ENCODE measurements at places on chromosomes 5 and 9.
A peak's percentile ranks its signal among the peaks of the same experiment; 100 is the strongest.

- DNase-seq, result no peak
Measured at GRCh38 chr9:103167530-103167929, 172.4 kb downstream of the CYLC2 start.

GRCh38 chr5:16108418-16108817 is 71.2 kb downstream of the MARCHF11 start:
- DNase-seq, result no peak

GRCh38 chr9:136436055-136436634 is 3.5 kb downstream of the INPP5E start:
- no peak for DNase-seq

GRCh38 chr9:90055226-90055625 is 450.4 kb downstream of the GADD45G start:
- no peak for DNase-seq

DNA sequence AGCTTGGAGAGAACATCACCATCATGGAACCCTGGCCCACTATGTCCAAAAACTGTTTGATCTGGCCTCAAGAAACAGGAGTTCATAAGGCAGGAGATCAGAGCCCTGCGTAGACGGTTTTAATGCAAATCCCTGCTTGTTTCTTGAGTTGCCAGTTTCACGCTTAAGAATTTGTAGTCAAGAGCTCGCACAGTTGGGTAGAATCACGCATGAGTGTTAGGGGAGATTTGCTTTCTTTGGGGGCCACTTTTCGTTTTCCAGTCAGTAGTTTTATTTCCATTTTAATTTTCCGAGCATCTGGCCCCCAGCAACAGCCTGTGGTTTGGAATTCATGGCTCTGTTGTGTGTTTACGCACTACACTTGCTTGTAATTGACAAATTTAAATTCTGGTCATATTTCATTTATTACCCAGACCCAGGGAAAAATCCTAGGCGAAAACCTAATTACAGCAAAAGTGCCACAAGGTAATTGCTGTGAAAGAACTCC is 6.6 kb upstream of the C5orf58 start:
- no peak for DNase-seq

GRCh38 chr5:107486489-107486888 is 184.2 kb downstream of the EFNA5 start:
- DNase-seq, result no peak

DNA sequence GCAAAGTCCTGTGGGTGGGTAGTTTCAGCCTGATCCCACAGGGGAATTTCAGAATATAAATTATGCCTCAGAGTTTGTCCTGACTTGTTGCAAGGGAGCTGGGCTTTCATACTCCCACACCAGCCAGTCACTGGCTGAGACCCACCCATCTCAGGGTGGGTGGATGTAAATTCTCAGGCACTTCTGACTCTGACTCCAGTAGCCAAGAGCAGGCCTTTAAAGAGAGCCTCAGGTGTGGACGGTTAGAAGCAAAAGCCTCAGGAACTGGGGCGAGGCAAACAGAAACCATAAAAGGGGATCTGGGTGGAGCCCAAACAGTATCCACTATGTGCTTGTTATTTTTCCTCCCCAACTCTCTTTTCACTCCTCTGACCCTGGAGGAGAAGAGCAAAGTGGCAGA is 28.6 kb upstream of the FBXW11 start:
- DNase-seq, result no peak

GRCh38 chr9:107665057-107665456 is 175.5 kb upstream of the KLF4 start:
- no peak for DNase-seq

- no peak for DNase-seq
Measured at GRCh38 chr5:74517700-74518099, 122.8 kb downstream of the ENC1 start.

GRCh38 chr9:8371686-8372085 is 572.1 kb upstream of the DMAC1 start:
- no peak for DNase-seq

GRCh38 chr5:62647241-62647640 is 68.6 kb downstream of the LRRC70 start:
- no peak for DNase-seq

DNA sequence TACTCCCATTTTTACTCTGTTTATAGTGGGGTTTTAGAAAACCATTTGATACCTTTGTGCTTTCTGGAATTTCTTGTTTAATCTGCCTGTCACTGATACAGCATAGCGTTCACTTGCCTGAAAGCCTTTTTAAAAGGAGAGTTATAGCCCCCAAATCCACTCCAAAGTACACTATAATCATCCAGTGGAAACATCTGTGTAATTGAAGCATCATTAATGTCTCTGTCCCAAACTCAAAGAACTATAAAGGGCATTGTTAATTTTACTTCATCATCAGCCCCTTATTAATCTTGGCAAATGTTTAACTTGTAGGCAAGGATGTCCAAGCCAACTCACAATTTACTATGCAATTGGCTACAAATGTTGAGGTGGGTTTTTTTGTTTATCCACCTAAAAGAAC is 64.3 kb downstream of the TMEM252 start:
- no peak for DNase-seq

- DNase-seq, result no peak
Measured at GRCh38 chr5:88683506-88684135, 199.4 kb downstream of the MEF2C start.

- no peak for DNase-seq
Measured at GRCh38 chr9:86672301-86672700, 275.0 kb downstream of the GAS1 start.

DNA sequence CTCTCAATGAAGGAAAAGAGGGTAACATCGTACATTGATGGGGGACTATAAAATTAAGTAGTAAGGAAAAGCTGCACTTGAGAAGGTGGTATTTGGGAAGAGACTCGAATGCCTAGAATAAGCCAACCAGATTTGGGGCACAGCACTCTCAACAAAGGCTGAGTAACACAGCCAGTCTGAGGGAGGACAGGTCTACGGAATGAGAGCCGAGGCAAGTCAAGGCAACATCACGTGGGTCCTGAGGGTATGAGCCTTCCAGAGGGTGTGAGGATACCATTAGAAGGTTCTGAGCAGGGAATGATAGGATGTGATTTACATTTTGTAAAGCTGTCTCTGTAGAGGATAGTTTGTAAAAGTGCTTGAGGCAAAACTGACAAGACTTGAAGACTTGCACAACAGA is 434.1 kb downstream of the RAB3C start:
- DNase-seq, result no peak

DNA sequence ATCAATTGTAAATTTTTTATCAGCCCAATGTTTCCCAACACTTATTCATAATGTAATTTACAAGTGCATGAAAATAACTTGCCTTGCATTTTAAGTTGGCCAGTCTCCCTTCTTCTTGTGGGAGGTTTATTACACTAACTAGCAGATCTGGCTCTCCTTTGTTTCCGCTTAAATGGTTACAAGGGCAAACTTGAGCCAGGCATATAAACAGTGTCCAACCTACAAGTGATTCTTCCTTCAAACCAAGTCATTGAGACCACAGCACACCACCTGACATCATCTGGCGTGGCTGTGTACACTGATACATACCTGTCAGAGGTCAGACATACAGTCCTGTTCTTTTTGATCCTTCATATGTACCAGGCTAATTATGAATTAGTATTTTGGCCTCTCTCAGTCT is 80.1 kb downstream of the ALDH1A1 start:
- DNase-seq, result no peak

- DNase-seq, result no peak
Measured at GRCh38 chr5:72662936-72663335, 153.5 kb upstream of the TNPO1 start.

DNA sequence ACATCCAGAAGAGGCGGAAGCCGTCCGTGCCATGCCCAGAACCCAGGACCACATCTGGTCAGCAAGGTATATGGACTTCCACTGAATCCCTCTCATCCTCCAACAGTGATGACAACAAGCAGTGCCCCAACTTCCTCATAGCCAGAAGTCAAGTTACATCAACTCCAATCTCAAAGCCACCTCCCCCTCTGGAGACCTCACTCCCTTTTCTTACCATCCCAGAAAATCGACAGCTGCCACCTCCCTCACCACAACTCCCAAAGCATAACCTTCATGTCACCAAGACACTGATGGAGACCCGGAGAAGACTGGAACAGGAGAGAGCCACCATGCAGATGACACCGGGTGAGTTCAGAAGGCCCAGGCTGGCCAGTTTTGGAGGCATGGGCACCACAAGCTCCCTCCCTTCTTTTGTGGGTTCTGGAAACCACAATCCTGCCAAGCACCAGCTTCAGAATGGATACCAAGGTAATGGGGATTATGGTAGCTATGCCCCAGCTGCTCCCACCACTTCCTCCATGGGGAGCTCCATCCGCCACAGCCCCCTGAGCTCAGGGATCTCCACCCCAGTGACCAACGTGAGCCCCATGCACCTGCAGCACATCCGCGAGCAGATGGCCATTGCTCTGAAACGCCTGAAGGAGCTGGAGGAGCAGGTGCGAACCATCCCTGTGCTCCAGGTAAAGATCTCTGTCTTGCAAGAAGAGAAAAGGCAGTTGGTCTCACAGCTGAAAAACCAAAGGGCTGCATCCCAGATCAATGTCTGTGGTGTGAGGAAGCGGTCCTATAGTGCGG is 130.3 kb upstream of the DMRT1 start:
- DNase-seq, result no peak

- DNase-seq, result peak; percentile 55
Measured at GRCh38 chr9:96686638-96687335, 31.7 kb upstream of the PRXL2C start.

GRCh38 chr5:125870256-125870655 is 553.0 kb upstream of the GRAMD2B start:
- DNase-seq, result no peak

DNA sequence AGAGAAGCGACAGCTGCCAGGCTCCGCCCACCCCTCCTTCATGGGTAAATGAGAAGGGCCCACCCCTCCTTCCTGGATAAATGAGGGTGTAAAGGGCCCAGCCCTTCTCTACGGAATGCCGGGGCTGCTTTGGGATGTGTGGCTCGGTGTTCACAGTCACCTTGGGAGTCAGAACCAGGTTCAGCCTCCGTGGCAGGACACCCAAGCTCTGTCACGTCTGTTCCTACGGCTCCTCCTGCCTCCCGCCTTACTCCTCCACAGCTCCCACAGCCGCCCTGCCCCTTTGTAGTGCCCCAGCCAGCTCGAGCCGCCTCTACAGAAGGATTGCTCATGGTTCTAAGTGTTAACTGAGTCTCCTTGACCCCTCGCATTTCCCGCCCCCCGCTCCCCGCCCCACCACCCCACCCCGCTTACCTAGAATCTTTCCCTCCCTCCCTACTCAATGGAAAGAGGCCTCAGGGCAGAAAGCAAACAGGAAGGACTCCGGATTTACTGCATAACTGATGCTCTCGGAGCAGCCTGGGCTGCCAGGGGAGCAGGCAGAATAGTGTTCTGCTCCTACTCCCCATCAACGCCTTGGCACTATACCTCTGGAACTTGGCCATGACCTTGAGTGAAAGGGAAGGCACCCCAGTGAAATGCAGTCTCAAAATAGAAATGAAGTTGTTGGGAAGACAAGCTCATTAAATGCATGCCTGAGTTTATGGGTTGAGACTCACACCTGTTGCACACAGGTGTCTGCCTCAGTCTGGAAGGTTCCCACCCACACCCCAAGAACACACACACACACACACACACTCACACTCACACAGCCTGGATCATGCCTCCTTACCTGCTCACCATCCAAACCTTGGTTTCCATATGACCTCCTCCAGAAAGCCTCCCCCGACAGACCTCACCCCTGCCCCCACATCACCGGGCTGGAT is 59.6 kb downstream of the NEURL1B start:
- DNase-seq, result no peak

- DNase-seq, result no peak
Measured at GRCh38 chr5:25448190-25448621, 803.4 kb upstream of the CDH10 start.
